8988T (cell line): ENCODE measurements at places on chromosomes 1 and 21.

GRCh38 chr1:29821605-29822004 lies 585.3 kb downstream of the PTPRU start:
- no peak for DNase-seq

DNA sequence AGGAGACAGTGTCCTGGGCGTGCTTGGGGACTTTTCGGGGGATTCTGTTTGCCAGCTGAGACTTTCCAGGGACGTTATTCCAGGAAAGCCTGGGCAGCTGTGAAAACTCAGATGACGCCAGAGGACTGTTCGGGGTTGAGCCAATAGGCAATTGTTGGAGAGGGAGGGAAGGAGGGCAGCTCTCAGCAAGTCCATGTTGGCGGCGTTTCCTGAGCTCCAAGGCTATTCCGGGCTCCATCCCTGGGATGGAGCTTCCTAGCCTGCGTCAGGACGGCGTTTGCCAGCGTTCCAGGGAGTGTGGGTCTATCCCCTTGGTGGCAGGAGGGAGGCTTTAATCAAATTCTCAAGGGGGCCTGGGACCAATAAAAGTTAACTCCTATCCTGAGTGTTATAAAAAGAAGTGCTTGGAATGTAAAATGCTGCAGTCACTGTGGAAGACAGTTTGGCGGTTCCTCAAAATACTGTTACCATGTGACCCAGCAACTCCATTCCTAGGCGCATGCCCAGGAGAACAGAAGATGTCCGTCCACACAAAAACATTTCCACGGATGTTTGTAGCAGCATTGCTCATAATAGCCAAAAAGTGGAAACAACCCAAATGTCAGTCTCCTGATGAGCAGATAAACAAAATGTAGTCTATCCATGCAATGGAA lies 15.2 kb downstream of the SLC27A3 start:
- DNase-seq: no peak

GRCh38 chr1:91712981-91713841 lies 172.7 kb downstream of the TGFBR3 start:
- no peak for DNase-seq

- DNase-seq: no peak
Measured at GRCh38 chr1:181100015-181100905, 11.8 kb downstream of the IER5 start.

DNA sequence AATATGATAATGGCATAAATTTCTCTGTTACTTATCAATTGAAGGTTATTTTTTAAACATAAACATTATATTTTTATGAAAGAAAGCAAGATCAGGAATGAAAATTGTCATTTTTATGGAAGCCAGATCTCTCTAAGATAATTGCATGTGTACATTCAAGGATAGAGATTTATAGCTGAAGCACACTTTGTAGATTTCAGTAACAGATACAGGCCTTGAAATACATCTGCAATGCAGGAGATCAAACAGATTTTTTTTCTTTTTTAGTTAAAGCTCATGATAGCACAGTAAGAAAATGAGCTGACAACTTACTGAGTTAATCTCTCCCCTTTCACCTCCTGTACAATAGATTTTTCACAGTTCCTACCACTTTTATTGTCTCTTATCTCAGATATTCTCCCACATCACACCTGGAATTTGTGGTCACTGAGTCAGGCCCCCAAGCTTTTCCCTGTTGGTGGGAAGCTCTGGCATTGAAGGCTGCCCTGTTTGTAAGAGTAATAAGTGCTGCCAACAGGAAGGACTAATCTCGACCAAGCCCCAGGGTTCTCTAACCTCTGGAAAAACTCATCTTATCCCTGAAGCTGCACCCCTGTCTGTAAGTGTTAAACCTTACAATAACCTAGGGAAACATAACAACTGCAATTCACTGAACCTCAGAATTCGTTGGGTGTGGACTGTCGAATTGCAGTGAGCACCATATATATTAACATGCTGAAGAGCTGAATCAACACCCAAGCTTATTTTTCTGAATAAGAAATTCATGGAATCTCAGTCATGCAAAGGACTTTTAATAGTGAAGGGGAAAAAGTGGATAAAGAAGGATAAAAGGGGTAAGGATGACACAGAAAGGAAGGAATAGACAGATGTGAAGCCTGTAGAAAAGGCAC lies 599.0 kb downstream of the LMO4 start:
- DNase-seq: no peak

DNA sequence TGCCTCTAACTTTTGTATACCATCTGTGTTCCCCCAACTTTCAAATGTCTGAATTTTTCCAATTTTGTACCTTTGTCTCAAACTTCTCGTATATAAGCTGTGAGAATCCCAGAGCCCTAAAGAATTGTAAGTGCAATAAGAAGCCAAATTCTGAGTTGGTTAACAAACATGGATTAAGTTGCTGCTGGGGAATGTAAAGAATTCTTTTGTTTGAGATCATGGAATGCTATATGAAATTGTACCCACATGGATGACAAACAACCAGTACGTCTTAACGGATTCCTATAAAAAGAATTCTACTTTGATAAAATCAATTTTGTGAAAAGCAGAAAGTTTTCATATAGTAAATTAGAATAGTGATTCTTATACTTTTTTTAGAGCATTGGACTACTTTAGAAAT lies 72.4 kb upstream of the CYP2J2 start:
- DNase-seq: no peak

DNA sequence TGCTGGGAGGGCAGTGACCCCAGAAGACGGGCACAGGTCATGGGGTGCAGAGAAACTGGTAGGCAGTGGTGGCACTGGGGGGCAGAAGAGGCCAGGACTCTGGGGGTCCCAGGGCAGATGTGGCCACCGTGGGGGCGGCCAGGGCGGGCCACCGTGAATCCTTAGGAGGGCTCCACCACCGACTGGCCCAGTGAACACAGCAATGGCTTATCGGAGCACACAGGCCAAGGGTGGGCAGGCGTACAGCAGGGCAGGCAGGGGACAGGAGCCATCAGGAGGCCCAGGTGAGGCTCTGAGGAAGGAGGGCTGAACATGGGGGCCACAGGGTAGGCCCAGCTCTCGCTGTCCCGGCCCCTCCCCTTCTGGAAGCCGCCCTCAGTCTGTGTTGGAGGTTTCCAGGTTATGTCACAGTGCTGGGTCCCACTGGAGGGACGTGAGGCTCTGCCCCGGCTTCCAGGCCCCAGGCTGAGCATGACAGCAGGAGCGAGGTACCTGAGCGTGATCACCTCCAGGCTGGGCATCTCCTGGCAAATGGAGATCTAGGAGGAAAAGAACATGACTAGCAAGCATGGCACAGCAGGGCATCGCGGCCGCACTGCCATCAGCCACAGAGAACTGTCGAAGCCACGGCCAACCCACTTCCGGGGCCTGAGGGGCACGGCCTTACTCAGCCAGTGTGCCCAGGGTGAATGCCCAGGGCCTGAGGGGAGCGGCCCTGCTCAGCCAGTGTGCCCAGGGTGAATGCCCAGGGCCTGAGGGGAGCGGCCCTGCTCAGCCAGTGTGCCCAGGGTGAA lies 3.7 kb downstream of the CFAP410 start:
- no peak for DNase-seq

DNA sequence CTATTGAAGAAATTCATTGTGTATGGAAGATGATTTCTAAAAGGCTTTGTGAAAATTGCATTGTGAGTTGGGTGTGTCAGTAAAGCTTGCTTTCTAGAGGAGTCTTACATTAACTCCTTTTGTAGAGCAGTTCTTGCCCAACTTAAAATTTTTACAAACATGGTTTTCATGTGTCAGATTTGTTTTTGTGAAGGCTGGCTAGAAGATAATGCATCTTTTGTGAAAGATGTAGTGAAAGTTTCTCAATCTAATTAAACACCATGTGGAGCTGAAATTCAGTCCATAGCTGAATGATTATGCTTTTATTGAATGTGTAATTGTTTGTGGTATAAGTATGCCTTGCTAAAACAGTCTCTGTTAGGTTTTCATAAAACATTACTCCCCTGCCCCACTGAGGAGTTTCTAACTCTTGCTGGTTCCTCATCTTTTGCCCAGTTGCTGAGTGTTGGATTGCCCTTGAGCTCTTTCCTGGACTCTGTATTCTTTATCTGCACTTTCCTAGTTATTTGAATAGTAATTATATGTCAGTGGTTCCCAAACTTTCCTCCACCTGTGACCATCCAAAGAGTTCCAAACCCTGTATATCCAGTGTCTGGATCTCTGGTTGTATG lies 38.0 kb downstream of the KCTD3 start:
- no peak for DNase-seq
